CD8-positive, alpha-beta T cell (primary cell): ENCODE measurements at places on chromosomes 7 and 10.

GRCh38 chr10:44195112-44196007 is 189.5 kb downstream of the CXCL12 start:
- no peak for DNase-seq

GRCh38 chr7:110534241-110534931 is 556.5 kb upstream of the LRRN3 start:
- DNase-seq = no peak

DNA sequence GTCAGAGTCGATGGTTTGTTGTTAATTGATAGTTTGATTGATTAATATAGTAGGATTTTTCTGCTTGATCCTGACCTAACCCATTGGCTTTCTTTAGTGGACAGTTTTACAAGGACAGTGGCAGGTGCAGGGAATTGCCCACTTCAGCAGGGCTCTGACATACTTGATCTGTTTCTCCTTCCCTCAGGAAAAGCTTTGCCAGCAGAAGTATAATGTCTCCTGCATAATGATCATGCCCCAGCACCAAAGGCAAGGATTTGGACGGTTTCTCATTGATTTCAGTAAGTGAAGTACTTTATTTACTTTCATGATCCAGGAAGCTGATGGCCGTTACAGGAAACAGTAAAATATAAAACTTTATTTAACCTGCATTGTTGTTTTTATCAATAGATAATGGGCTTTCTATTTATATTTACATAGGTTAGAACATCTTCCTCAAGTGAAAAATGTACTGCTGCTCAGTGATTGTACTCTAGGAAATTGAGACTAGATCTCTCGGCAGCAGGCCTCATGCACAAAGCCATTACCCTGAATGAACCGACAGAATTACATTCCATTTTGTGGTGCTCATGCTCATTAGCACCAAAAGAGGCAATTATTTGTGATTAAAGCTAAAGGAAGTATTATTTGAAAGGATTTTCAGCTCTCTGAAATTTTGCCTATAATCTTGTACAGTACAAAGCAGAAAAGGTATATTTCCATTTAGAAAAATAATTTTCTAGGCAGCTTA is 122.5 kb upstream of the SAMD8 start:
- DNase-seq = no peak

DNA sequence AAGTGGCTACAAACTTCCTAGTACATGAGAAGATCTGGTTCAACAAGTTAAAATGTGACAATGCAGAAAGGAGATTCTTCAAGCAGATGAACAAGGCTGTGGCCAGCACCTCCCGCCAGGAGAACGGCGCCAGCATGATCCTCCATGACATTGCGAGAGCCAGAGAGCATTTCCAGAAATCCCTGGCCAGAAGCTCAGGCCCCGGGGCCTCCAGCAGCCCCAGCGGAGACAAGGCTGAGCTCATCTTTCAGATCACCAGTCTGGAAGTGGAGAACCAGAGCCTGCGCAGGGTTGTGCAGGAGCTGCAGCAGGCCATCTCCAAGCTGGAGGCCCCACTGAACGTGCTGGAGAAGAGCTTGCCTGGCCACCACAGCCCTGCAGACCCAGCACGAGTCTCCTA is 40.1 kb upstream of the ZNF273 start:
- no peak for DNase-seq

DNA sequence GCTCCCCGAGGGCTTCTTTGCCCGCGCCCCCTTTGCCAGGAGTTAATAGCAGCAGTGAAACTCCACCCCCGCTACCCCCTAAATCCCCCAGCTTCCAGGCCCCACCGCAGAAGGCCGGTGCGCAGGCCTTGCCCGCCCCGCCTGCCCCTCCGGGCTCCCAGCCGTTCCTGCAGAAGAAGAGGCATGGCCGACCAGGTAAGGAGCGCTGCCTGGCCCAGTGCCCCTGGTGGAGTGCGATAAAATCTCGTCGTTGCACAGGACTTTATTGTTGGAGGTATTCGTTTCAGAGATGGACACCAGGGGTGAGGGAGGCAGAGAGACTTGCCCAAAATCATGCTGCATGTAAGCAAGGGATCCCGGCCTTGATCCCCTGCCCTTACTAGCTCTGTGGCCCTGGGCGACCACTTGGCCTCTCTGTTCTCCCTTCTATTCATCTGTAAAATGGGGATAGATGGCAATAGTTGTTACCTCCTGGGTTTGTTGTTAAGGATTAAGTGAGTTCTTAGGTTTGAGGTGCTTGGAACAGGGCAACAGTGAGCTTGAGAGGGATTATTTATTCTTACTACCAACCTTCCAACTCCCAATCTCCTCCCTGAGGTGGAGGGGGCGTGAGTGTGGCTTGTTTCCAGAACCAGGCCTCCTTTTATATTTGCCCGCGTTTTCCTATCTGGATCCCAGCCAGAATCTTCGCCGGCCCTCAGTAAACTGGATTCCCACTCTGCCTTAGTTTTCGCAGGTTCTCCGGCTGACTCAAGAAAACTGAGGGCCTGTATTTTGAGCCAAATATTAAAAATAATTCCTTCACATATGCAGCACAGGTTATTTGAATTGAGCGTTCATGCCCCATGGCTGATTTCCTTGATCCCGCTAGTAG is 78.3 kb downstream of the WIPF3 start:
- peak; percentile 9 for DNase-seq

DNA sequence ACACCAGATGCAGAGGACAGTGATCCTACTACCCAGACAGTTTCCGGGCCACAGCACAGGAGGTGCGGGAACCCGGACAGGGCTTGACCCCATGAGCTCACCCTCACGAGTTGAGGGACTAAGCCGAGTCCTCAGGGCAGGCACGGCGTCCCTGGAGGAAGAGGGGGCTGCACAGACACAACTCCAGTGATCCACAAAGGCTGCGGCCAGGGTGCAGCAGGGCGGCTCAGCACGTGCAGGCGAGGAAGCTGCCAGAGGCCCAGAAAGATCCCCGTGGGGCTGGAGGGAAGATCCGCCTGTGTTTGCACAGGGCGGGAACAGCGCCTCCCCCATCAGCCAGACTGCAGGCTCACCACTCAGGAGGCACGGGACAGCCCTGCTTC is 45.9 kb upstream of the TMEM72 start:
- DNase-seq = no peak

GRCh38 chr10:43262902-43263466 is 3.9 kb downstream of the RASGEF1A start:
- DNase-seq = no peak

DNA sequence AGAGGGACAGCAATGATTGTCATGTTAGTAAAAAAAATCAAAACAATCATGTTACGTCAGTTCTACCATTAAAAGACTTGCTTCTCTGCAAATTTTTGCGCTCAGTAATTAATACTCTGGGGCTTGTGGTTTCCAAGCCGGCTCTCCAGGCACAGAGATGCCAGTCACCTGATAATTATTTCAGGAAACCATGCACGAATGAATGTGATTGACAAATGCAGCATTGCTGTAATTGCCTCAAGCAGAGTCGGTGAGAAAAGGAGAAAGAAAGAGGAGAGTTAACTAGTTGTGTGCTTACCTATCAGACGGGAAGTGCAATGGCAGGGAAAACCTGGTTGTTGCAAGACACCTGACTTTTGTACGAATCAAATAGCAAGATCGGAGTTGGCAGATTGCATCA is 609.8 kb upstream of the MKI67 start:
- DNase-seq = no peak

GRCh38 chr7:155254018-155254417 is 43.7 kb upstream of the INSIG1 start:
- DNase-seq = no peak
